Activated naive CD4-positive, alpha-beta T cell treated with anti-CD3 and anti-CD28 coated beads, Interleukin-2, amount 50 U/mL, for 16 hours (primary cell): ENCODE measurements at places on chromosomes 5 and 9.

GRCh38 chr9:34328500-34328986 is 525 bp downstream of the KIF24 start:
- DNase-seq = no peak

DNA sequence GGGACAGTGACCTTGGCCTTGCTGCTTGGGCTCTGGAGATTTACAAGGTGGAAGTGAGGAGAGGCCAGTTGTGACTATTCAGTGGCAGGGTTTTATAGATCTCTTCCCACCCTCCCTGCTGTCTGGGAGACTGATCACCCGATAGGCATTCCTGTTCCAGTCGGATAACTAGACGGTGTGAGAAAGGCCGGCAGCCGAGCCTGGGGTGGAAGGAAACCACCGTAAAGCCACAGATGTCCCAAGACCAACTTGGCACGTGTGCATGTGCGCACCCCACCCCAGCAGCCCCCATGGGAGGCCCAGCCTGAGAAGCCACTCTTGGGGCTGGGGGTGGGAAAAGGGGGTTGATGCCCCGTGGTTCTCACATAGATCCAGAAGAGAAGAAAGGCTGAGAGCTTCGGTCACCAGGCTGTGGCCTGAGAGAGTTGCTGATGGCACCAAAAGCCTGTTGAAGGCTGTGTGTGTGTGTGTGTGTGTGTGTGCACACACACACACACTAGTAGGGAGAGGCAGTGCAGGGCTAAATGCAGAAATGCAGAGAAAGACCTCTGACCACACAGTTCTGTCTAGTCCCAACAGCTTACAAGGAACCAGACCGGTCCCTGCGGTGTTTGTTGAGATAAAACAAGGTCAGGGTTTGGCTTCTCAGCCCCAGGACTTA is 225.8 kb downstream of the FANCC start:
- no peak for DNase-seq

GRCh38 chr5:125480911-125481310 is 734.5 kb upstream of the ZNF608 start:
- no peak for DNase-seq

- DNase-seq = no peak
These were observed 63.7 kb downstream of the GLIS3 start for GRCh38 chr9:4235871-4236804.

- no peak for DNase-seq
These were observed 219.9 kb downstream of the FSTL4 start for GRCh38 chr5:133392448-133392847.
